ENCODE measurements at places on chromosomes 5 and 9. TPM values are rescaled to one million over a fixed set of nuclear protein-coding genes. Genes with fewer than 3 reads are reported as not detected.

DNA sequence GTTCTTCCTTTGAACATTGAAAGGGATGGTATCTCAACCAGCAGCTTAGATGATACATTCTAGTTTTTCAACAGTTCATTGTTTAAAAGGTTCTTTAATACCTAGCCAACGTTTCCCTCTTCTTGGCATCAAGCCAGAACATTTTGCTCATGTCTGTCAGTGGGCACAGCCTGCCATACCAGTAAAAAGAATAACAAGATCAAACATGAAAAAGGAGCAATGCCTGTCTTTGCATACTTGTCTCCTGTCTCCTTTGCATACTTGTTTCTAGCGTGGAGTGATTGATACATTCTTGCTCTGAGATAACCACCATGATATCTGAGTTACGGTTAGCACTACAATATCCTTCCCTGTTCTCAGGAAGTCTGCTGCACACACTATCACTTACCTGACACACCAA, 248.6 kb upstream of the DAPK1 start:
- no peak overlapping the region for H3K27ac ChIP-seq
- no peak for DNase-seq
- no peaks in the 10 kb centered on the region for H3K36me3 ChIP-seq
- no peaks in the 10 kb centered on the region for H3K27me3 ChIP-seq
- H3K4me1 ChIP-seq = no peaks in the 10 kb centered on the region

DNA sequence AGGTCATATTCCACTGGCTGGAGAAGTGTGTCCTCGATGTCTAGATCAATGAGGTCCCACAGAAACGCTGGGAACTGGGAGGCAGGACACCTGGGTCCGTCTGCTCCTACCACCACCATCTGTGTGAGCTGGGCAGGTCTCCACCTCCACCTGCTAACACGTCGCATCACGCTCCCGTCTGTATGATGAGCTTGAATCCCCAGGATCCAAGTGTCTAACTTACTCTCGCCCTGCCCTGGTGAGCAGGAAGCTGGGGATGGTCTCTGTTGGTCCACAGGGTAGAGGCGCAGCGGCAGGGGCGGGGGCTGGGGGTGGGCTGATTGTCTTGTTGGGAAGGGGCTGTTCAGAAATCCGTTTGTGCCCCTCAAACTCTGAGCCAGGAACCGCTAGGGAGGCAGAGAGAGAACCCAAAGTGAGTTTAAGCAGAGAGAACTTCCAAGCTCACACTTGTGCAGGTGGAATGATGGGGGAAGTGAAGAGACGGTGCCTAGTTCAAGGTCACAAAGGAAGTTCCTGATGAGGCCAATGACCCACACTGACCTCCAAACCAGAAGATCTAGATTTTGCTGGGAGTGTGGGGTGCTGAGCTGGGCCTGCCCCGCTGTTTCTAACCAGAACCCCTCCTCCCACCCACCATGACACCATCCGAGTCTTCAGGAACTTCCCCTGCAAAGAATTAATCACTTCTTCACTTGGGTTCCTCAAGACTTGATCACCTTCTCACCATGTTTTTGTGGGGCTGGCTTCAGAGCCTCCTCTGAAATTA, 21.1 kb downstream of the ORM2 start:
- no peak overlapping the region for H3K4me3 ChIP-seq
- H3K27ac ChIP-seq = no peak overlapping the region
- H3K4me1 ChIP-seq = peaks cover 6% of the 10 kb centered on the region

- no peaks in the 10 kb centered on the region for H3K4me1 ChIP-seq
- H3K36me3 ChIP-seq = no peaks in the 10 kb centered on the region
- no peak overlapping the region for H3K4me3 ChIP-seq
- no peaks in the 10 kb centered on the region for H3K27me3 ChIP-seq
Measured at GRCh38 chr5:57711471-57711870, 228.9 kb upstream of the ACTBL2 start.

- no peaks in the 10 kb centered on the region for H3K27me3 ChIP-seq
- H3K36me3 ChIP-seq = no peaks in the 10 kb centered on the region
- no peaks in the 10 kb centered on the region for H3K4me1 ChIP-seq
Measured at GRCh38 chr9:7216004-7216841, 458.4 kb downstream of the KDM4C start.

DNA sequence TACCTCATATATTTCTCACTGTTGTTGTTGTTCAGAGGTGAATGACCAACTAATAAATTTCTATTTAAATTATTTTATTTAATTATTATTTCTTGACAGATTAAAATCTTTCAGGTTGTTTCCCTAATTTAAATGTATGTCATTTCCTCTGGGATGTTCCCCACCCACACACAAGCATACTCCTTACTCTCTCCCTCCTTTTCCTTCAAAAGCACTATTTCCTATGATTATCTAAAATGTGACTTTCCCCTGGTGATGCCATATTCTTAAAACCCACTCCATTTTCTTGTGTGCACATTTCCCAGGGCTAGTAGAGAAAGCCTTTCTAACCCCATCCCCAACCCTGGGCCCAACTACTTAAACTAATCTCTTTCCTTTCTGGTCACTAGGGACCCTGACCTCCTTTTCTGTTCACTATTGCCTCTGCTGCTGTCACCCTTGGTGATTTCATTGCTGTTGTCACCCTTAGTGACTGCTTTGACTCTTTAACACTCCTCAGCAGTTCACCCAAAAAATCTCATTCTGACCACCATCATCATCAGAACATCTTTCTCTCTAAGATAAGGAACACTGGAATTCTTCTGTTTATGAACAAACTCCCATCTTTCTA, 16.8 kb downstream of the IL33 start:
- H3K36me3 ChIP-seq = no peaks in the 10 kb centered on the region
- no peak overlapping the region for H3K27ac ChIP-seq

DNA sequence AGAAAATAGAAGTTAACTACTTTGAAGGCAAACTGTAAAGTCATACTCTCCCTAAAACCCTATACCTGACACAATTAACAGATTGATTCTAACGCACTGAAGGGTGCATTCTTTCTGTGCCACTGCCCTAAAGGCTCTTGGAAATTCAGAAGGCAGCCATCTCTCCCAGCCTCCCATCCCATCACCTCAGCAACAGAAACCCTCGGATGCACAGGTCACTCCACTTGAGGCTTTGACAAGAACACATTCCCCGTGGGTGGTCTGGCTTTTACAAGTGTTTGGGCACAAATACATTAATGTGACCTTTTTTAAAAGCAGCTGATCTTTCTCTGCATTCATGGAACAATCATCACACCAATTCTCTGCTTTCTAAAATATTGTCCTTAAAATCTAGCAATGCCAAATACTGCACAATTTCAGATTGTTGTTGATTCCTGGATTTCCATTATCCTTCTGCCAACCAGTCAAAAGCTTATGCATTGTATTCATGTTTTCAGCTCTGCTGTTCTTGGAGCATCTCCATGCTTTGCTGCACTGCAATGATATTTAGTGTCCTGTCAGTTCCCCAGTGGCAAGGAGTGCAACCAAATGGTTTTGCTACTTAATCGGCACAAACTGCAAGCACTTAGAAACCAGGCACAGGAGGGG, 175.6 kb downstream of the TMEM161B start:
- no peak overlapping the region for H3K27ac ChIP-seq
- H3K4me1 ChIP-seq = no peaks in the 10 kb centered on the region
- H3K4me3 ChIP-seq = no peak overlapping the region
- H3K36me3 ChIP-seq = no peaks in the 10 kb centered on the region
- DNase-seq = no peak

- H3K27ac ChIP-seq = no peak overlapping the region
- H3K36me3 ChIP-seq = no peaks in the 10 kb centered on the region
- DNase-seq = no peak
- no peaks in the 10 kb centered on the region for H3K4me1 ChIP-seq
- no peaks in the 10 kb centered on the region for H3K27me3 ChIP-seq
- no peak overlapping the region for H3K4me3 ChIP-seq
Measured at GRCh38 chr5:143074414-143074996, 304.3 kb downstream of the ARHGAP26 start.

DNA sequence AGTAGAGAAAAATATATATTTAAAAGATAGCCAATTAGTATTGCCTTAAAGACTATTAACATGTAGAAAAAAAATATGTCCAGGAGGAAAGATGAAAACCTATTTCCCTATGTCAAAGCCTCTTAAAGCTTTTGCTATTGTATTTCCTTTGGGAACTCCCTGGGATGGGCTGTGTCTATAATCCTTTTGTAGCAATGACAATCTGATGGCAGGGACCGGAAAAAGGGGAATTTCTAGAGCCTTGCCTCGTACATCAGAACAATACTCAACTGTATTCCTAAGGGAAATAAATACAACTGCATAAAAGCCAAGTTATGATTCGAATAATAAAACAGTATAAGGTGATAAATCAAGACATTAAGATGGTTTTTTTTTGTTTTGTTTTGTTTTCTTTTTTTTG, 257.3 kb downstream of the MLLT3 start:
- H3K4me3 ChIP-seq = no peak overlapping the region
- no peak overlapping the region for H3K27ac ChIP-seq

DNA sequence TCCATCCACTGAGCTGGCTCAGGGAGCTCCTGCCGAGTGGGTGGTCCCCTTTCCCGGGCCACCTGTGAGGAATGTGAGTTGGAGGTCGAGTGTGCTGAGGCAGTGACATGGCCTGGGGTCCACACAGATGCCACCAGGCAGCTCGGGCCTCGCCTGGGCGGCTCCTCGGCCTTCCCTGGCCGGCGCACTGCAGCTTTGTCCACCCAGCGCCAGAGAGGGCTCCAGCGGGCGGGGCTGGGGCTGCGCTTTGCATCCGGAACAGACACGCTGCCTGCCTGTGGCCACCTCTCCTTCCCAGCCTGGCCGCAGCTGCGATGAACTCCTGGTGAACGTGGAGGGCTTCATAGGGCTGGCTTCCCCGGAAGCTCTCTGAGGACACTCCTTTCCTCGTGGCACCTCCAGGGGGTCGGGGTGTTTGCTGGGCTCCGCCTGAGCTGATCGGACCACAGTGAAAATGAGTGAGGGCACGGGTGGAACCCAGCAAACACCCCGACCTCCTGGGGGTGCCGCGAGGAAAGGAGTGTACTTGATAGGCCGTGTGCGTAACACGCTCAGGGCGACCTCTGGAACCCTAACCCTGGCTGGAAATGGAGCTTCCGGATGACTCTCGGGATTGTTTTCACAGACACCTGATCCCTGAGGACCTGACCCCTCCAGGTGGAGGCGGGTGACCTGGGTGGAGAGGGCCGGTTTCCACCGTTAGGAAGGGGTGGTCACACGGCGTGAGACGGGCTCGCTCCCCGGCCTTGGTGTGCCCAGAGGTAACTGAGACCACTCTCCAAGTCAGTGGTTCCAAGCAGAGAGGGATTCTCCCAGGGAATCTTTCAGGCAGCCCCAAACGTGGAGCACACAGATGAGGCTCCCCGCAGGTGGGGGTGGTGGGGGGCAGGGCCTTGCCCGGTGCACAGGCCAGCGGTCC, 31.8 kb upstream of the RXRA start:
- peak overlapping the region; percentile 45 for H3K27ac ChIP-seq
- no peak for DNase-seq
- no peak overlapping the region for H3K4me3 ChIP-seq
- no peaks in the 10 kb centered on the region for H3K36me3 ChIP-seq

- H3K4me3 ChIP-seq = no peak overlapping the region
- DNase-seq = no peak
- no peaks in the 10 kb centered on the region for H3K4me1 ChIP-seq
- no peaks in the 10 kb centered on the region for H3K27me3 ChIP-seq
- H3K27ac ChIP-seq = no peak overlapping the region
- no peaks in the 10 kb centered on the region for H3K36me3 ChIP-seq
Measured at GRCh38 chr9:6910032-6910431, 152.3 kb downstream of the KDM4C start.

- no peaks in the 10 kb centered on the region for H3K36me3 ChIP-seq
- no peak overlapping the region for H3K4me3 ChIP-seq
- no peak overlapping the region for H3K27ac ChIP-seq
Measured at GRCh38 chr5:68565427-68565826, 349.9 kb downstream of the PIK3R1 start.

DNA sequence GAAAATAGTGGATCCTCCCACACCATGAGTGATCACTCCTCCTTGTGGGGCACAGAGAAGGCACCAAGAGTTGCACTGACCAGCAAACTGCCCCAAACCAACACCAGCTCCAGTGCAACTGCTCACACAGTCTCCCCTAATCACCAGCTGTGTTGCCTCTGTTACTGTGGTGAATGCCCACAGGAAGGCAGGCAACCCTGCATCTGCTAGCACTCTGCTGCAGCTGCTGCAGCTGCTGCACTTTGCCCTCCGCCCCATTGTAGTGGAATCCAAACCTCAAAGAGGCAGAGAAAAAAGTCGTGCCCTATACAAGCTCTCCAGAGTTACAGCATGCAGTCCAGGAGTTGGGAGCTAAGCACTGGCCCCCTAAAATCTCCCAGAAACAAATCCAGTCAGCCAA, 339.6 kb downstream of the TRIM36 start:
- no peak overlapping the region for H3K27ac ChIP-seq
- DNase-seq = no peak
- H3K4me3 ChIP-seq = no peak overlapping the region
- no peaks in the 10 kb centered on the region for H3K27me3 ChIP-seq

- no peaks in the 10 kb centered on the region for H3K36me3 ChIP-seq
- no peak for DNase-seq
- peaks cover 20% of the 10 kb centered on the region for H3K4me1 ChIP-seq
- H3K27ac ChIP-seq = no peak overlapping the region
Measured at GRCh38 chr9:109975574-109976295, 195.7 kb downstream of the PALM2AKAP2 start.

DNA sequence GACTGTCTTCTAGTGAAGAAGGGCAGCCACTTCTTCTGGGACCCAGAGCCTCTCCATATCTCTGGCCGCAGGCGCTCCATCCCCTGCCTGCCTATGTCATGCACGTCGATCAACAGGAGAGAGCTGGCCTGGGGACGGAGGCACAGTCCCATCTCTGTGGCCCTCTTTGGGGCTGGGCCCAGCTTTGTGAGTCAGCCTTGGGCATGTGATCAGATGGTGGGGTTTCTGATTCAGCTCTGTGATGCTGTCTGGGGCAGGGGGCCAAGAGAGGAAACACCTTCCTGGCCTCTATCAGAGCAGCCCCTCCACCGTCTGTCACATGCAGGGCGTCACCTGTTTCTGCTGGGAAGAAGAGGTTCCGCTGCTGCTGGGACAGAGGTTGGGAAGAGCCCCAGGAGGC, 72.6 kb downstream of the MVB12B start:
- H3K36me3 ChIP-seq = peaks cover 10% of the 10 kb centered on the region
- DNase-seq = peak; percentile 60
- no peaks in the 10 kb centered on the region for H3K27me3 ChIP-seq

- DNase-seq = no peak
- H3K27me3 ChIP-seq = no peaks in the 10 kb centered on the region
Measured at GRCh38 chr5:84257061-84257460, 127.6 kb downstream of the EDIL3 start.

GRCh38 chr5:612498-613424, 621 bp downstream of the CEP72 start:
- H3K36me3 ChIP-seq = no peaks in the 10 kb centered on the region
- peak overlapping the region; percentile 8 for H3K27ac ChIP-seq

The HRCT1 gene
- total RNA-seq = not detected

The TMEM215 gene
- under 0.01 TPM for total RNA-seq

The PRXL2C gene
- 10.9 TPM for total RNA-seq
